Pericardium fibroblast (primary cell): ENCODE measurements at places on chromosomes 5 and 9. TPM values are rescaled to one million over a fixed set of nuclear protein-coding genes. Genes with fewer than 3 reads are reported as not detected.

PLCXD3 gene
- total RNA-seq, result 11.1 and 25.0 TPM in 2 replicates

LTC4S gene
- 34.0 and 76.1 TPM in 2 replicates for total RNA-seq

NOXA1 gene
- 0.17 and 0.23 TPM in 2 replicates for total RNA-seq

NR6A1 gene
- total RNA-seq, result 0.23 and 0.68 TPM in 2 replicates

LCNL1 gene
- total RNA-seq, result 1.4 and 2.2 TPM in 2 replicates

ZNF366 gene
- total RNA-seq, result 0.51 TPM in 1 of 2 replicates, not detected in the other

PCDHB10 gene
- total RNA-seq, result 0.12 and 0.17 TPM in 2 replicates

NSG2 gene
- not detected in 2 replicates for total RNA-seq

NMUR2 gene
- not detected in 2 replicates for total RNA-seq

TXNDC8 gene
- total RNA-seq, result not detected in 2 replicates

DDX31 gene
- 9.3 and 11.6 TPM in 2 replicates for total RNA-seq

PCDHGA10 gene
- 6.9 and 8.6 TPM in 2 replicates for total RNA-seq

GALT gene
- 23.7 and 43.3 TPM in 2 replicates for total RNA-seq

FOXD4L4 gene
- not detected in 2 replicates for total RNA-seq

KIF24 gene
- 0.09 and 0.70 TPM in 2 replicates for total RNA-seq

PCDHB7 gene
- total RNA-seq, result 0.23 and 0.34 TPM in 2 replicates

MRRF gene
- 18.6 and 31.7 TPM in 2 replicates for total RNA-seq

PHF2 gene
- 13.7 and 13.8 TPM in 2 replicates for total RNA-seq

LECT2 gene
- total RNA-seq, result not detected in 2 replicates

GLRA1 gene
- not detected in 2 replicates for total RNA-seq

GRM6 gene
- not detected in 2 replicates for total RNA-seq

SEMA6A gene
- total RNA-seq, result 1.4 and 2.9 TPM in 2 replicates

SPATA31A3 gene
- total RNA-seq, result not detected in 2 replicates

ASB6 gene
- 15.1 and 15.2 TPM in 2 replicates for total RNA-seq

BOD1 gene
- 63.5 and 71.0 TPM in 2 replicates for total RNA-seq

GABBR2 gene
- 0.68 TPM in 1 of 2 replicates, not detected in the other for total RNA-seq

B4GALT1 gene
- total RNA-seq, result 95.2 and 118 TPM in 2 replicates

MOB3B gene
- 0.09 and 0.23 TPM in 2 replicates for total RNA-seq

TXNDC15 gene
- total RNA-seq, result 78.8 and 94.9 TPM in 2 replicates

SELENOP gene
- total RNA-seq, result 134 and 182 TPM in 2 replicates

ADAMTS2 gene
- 212 and 293 TPM in 2 replicates for total RNA-seq

GFRA3 gene
- total RNA-seq, result not detected in 2 replicates

PCDHGA1 gene
- 0.35 and 0.85 TPM in 2 replicates for total RNA-seq

KIF12 gene
- total RNA-seq, result not detected in 2 replicates

PIP5K1B gene
- total RNA-seq, result not detected in 2 replicates
